HS-5 (cell line): ENCODE measurements at places on chromosomes 13 and 19.
A peak's percentile ranks its signal among the peaks of the same experiment; 100 is the strongest.

GRCh38 chr19:38544569-38545315, 73.0 kb downstream of the MAP4K1 start:
- peak; percentile 5 for DNase-seq

- DNase-seq = no peak
These were observed 2.5 kb upstream of the BCAT2 start for GRCh38 chr19:48813123-48813913.

- no peak for DNase-seq
These were observed 8.3 kb downstream of the ZNF135 start for GRCh38 chr19:58067240-58067912.

GRCh38 chr19:55091126-55091910, 15.6 kb downstream of the EPS8L1 start:
- no peak for DNase-seq

DNA sequence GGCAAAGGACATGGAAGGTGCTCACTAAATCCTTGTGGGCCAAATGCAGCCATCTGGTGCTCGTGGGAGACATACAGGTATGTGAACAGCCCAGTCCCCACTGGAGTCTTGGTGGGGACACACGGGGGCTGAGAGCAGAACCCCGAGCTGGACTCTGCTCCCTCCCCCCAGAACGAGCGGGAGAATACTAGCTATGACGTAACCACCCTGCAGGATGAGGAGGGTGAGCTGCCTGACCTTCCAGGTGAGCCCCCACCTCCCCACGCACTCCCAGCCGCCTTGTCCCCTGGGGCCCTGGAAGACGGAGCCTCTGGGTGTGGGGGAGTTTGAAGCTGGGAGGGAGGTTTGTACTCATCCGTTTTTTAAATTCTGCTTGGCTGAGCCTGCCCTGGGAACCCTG, 13.5 kb upstream of the EBI3 start:
- no peak for DNase-seq

DNA sequence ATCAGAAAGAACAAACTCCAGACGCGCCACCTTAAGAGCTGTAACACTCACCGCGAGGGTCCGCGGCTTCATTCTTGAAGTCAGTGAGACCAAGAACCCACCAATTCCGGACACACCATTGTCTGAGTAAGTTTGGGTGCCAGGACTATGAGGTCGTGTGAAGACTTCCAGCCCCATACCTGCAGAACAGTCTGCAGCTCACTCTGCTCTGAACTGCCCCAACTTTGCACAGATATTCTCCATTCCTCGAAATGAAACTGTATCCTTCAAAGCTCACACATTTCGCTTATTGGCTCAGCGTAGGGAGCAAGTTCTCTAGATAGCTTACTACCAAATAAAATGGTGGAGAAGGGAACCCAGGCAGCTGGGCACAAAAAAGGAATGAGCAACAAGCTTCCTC, 2.6 kb upstream of the CYP4F2 start:
- DNase-seq = no peak
